ENCODE measurements at places on chromosomes 11 and 22. TPM values are rescaled to one million over a fixed set of nuclear protein-coding genes. Genes with fewer than 3 reads are reported as not detected.

GRCh38 chr11:115222218-115222862 lies 281.9 kb downstream of the CADM1 start:
- H3K4me3 ChIP-seq: no peak overlapping the region
- H3K4me1 ChIP-seq: no peaks in the 10 kb centered on the region
- no peak overlapping the region for H3K27ac ChIP-seq
- no peaks in the 10 kb centered on the region for H3K27me3 ChIP-seq
- DNase-seq: no peak

Gene CHST1
- 2.5 TPM for polyA plus RNA-seq

DNA sequence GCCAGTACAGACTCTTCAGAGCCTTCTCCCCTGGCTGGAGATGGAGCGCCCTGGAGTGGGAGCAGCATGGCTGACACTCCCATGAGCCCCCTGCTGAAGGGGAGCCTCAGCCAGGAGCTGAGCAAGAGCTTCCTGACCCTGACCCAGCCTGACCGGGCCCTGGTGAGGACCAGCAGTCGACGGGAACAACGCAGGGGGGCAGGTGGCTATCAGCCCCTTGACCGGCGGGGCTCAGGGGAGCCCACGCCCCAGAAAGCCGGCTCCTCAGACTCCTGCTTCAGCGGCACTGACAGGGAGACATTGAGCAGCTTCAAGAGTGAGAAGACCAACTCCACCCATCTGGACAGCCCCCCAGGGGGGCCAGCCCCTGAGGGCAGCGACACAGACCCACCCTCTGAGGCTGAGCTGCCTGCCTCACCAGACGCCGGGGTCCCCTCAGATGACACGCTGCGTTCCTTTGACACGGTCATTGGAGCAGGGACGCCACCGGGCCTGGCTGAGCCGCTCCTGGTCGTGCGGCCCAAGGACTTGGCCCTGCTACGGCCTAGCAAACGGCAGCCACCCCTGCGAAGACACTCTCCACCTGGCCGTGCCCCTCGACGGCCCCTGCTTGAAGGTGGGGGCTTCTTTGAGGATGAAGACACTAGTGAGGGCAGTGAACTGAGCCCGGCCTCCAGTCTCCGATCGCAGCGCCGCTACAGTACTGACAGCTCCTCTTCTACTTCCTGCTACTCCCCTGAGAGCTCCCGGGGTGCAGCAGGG lies 2.6 kb downstream of the PCNX3 start:
- DNase-seq: no peak
- no peak overlapping the region for H3K27ac ChIP-seq
- no peak overlapping the region for H3K4me3 ChIP-seq
- no peaks in the 10 kb centered on the region for H3K27me3 ChIP-seq

Gene GRM5
- polyA plus RNA-seq: 0.05 TPM

Gene FGF19
- 0.34 TPM for polyA plus RNA-seq

Gene KIF18A
- 2.3 TPM for polyA plus RNA-seq

Gene CHRDL2
- 0.30 TPM for polyA plus RNA-seq

Gene ANO3
- 0.25 TPM for polyA plus RNA-seq

- H3K4me1 ChIP-seq: no peaks in the 10 kb centered on the region
- H3K36me3 ChIP-seq: no peaks in the 10 kb centered on the region
- no peak overlapping the region for H3K4me3 ChIP-seq
- DNase-seq: no peak
Measured at GRCh38 chr11:125276619-125276976, 112.0 kb downstream of the PKNOX2 start.

GRCh38 chr22:27238935-27239510 lies 562.5 kb downstream of the MN1 start:
- H3K27me3 ChIP-seq: no peaks in the 10 kb centered on the region
- no peak overlapping the region for H3K27ac ChIP-seq
- H3K36me3 ChIP-seq: no peaks in the 10 kb centered on the region
- DNase-seq: no peak
- no peak overlapping the region for H3K4me3 ChIP-seq

GRCh38 chr22:49815641-49816091 lies 12.0 kb downstream of the BRD1 start:
- H3K36me3 ChIP-seq: peaks cover 57% of the 10 kb centered on the region
- H3K4me3 ChIP-seq: no peak overlapping the region
- no peaks in the 10 kb centered on the region for H3K27me3 ChIP-seq
- H3K27ac ChIP-seq: no peak overlapping the region
- peaks cover 3% of the 10 kb centered on the region for H3K4me1 ChIP-seq

DNA sequence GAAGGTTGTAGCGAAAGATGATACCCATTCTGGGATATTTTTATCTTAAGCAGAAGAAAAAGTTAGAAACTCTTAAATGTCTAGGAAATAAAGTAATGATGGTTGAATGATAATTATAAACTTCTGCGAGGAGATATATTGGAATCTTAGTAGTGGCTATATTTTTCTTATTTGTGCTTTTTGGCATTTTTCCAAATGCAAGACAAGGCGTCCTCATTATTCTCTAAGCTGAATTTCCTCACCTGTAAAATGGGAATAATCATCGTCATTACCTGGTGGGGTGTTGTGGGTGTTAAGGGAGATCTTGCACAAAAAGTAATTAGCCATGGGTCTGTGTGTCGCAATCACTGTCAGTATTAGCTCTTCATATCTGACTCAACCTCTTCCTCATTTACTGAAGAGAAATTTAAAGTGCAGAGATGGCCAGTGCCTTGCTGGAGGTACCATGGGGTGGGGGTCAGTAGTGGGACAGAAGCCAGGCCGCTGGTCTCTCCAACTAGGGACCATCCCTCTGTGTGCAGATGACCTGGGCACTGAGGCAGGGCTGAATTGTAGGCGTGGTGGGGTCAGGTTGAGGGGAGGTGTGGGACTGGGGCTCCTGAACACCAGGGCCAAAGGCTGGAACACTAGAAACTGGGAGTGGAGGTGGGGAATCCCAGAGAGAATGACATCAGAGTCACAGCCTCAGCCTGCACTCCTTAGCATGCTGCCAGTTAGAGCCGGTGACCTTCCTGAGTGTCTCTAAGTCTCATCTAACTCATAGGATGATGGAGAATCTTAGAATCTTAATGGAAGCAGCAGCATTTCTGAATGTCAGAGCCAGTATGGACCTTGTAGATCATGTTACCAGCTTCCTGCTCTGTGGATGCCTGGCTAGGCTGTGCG lies 4.1 kb downstream of the PITPNM1 start:
- peaks cover 15% of the 10 kb centered on the region for H3K27me3 ChIP-seq
- no peak overlapping the region for H3K27ac ChIP-seq
- H3K4me1 ChIP-seq: peaks cover 21% of the 10 kb centered on the region
- no peak overlapping the region for H3K4me3 ChIP-seq

Gene DEPDC7
- 6.6 TPM for polyA plus RNA-seq

GRCh38 chr11:128505449-128506065 lies 81.8 kb downstream of the ETS1 start:
- H3K27me3 ChIP-seq: no peaks in the 10 kb centered on the region
- no peak for DNase-seq
- peaks cover 95% of the 10 kb centered on the region for H3K36me3 ChIP-seq
- no peak overlapping the region for H3K27ac ChIP-seq
- H3K4me1 ChIP-seq: peaks cover 93% of the 10 kb centered on the region

GRCh38 chr11:61194169-61194671 lies 9.1 kb upstream of the PGA3 start:
- no peaks in the 10 kb centered on the region for H3K36me3 ChIP-seq
- no peaks in the 10 kb centered on the region for H3K27me3 ChIP-seq
- no peaks in the 10 kb centered on the region for H3K4me1 ChIP-seq
- H3K4me3 ChIP-seq: no peak overlapping the region
- no peak for DNase-seq

GRCh38 chr11:33618351-33618710 lies 82.3 kb downstream of the C11orf91 start:
- H3K27me3 ChIP-seq: no peaks in the 10 kb centered on the region
- H3K4me3 ChIP-seq: no peak overlapping the region
- DNase-seq: no peak
- H3K4me1 ChIP-seq: no peaks in the 10 kb centered on the region

GRCh38 chr22:49238181-49239141 lies 589.2 kb downstream of the BRD1 start:
- H3K36me3 ChIP-seq: no peaks in the 10 kb centered on the region
- H3K4me1 ChIP-seq: no peaks in the 10 kb centered on the region
- H3K27me3 ChIP-seq: no peaks in the 10 kb centered on the region
- no peak overlapping the region for H3K27ac ChIP-seq

Gene EHF
- polyA plus RNA-seq: 2.0 TPM

GRCh38 chr11:2991452-2992233 lies 486 bp downstream of the NAP1L4 start:
- no peaks in the 10 kb centered on the region for H3K27me3 ChIP-seq
- DNase-seq: peak; percentile 35
- H3K4me3 ChIP-seq: peak overlapping the region; percentile 78
- H3K36me3 ChIP-seq: no peaks in the 10 kb centered on the region
- peaks cover 34% of the 10 kb centered on the region for H3K4me1 ChIP-seq
- peak overlapping the region; percentile 83 for H3K27ac ChIP-seq

Gene AMOTL1
- polyA plus RNA-seq: 10.5 TPM

- no peaks in the 10 kb centered on the region for H3K4me1 ChIP-seq
- no peak overlapping the region for H3K27ac ChIP-seq
- DNase-seq: no peak
- no peaks in the 10 kb centered on the region for H3K27me3 ChIP-seq
Measured at GRCh38 chr11:18761144-18761543, 30.5 kb downstream of the PTPN5 start.

- H3K27ac ChIP-seq: no peak overlapping the region
- no peaks in the 10 kb centered on the region for H3K4me1 ChIP-seq
- H3K36me3 ChIP-seq: no peaks in the 10 kb centered on the region
- no peaks in the 10 kb centered on the region for H3K27me3 ChIP-seq
Measured at GRCh38 chr11:2347308-2347830, 29.7 kb upstream of the CD81 start.

Gene NOX4
- polyA plus RNA-seq: 6.8 TPM

DNA sequence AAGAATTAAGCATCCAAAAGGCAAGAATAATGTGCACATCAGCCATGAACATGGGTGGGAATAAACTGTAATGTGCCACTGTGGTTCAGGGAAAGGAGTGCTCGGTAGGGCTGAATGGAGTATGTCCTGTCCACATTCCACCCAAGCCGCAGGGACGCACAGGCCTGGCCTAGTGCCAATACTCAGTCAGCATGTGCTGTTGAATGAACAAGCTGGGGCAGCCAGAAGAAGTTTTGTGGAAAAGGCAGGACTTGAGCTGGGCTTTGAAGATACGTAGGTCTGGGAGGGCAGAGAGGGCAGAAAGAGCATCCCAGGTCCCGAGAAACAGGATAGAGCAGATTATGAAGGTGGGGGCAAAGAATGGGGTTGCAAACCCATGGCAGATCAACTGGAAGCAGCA lies 60.0 kb upstream of the PLET1 start:
- H3K27me3 ChIP-seq: no peaks in the 10 kb centered on the region
- peaks cover 27% of the 10 kb centered on the region for H3K4me1 ChIP-seq
- H3K4me3 ChIP-seq: no peak overlapping the region
- H3K36me3 ChIP-seq: no peaks in the 10 kb centered on the region
- no peak overlapping the region for H3K27ac ChIP-seq

- H3K4me3 ChIP-seq: no peak overlapping the region
- peaks cover 5% of the 10 kb centered on the region for H3K4me1 ChIP-seq
- no peaks in the 10 kb centered on the region for H3K36me3 ChIP-seq
Measured at GRCh38 chr11:44785856-44786607, 59.3 kb downstream of the TSPAN18 start.

Gene CNTN5
- polyA plus RNA-seq: 0.07 TPM

GRCh38 chr22:27714068-27714467 lies 87.5 kb downstream of the MN1 start:
- H3K4me3 ChIP-seq: no peak overlapping the region
- H3K4me1 ChIP-seq: no peaks in the 10 kb centered on the region
- H3K36me3 ChIP-seq: no peaks in the 10 kb centered on the region
- DNase-seq: no peak
- no peaks in the 10 kb centered on the region for H3K27me3 ChIP-seq
- H3K27ac ChIP-seq: no peak overlapping the region

- no peak overlapping the region for H3K27ac ChIP-seq
- H3K4me3 ChIP-seq: no peak overlapping the region
- DNase-seq: no peak
- H3K36me3 ChIP-seq: no peaks in the 10 kb centered on the region
- H3K27me3 ChIP-seq: no peaks in the 10 kb centered on the region
Measured at GRCh38 chr11:68146010-68146540, 24.9 kb upstream of the CHKA start.

Gene TMPRSS4
- 7.4 TPM for polyA plus RNA-seq

DNA sequence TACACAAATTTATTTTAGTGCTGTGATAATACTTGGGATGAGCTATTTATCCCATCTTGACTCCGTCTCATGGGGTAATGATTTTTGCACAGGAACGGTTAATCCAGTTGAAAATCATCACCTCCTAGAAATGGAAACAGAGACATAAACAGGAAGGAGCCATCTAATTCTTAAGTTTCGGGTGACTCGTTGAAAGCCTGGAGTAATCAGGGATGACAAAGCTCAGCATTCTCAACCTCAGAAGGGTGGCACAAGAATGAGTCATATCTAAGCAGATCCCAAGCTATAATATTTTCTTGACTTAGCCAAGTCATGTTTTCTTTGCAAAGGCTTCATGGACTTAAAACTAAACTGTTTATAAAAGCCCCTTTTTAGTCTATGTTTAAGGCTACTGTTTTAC lies 280.8 kb upstream of the CCDC90B start:
- no peaks in the 10 kb centered on the region for H3K36me3 ChIP-seq
- H3K27me3 ChIP-seq: no peaks in the 10 kb centered on the region
- H3K4me3 ChIP-seq: no peak overlapping the region
- DNase-seq: no peak

- H3K27me3 ChIP-seq: no peaks in the 10 kb centered on the region
- H3K4me3 ChIP-seq: no peak overlapping the region
- no peak for DNase-seq
- no peak overlapping the region for H3K27ac ChIP-seq
- no peaks in the 10 kb centered on the region for H3K36me3 ChIP-seq
Measured at GRCh38 chr11:82701847-82702520, 31.7 kb downstream of the FAM181B start.

GRCh38 chr22:19619144-19620009 lies 94.9 kb upstream of the SEPTIN5 start:
- no peaks in the 10 kb centered on the region for H3K27me3 ChIP-seq
- H3K4me1 ChIP-seq: no peaks in the 10 kb centered on the region
- DNase-seq: no peak
- no peak overlapping the region for H3K27ac ChIP-seq
- H3K4me3 ChIP-seq: no peak overlapping the region

DNA sequence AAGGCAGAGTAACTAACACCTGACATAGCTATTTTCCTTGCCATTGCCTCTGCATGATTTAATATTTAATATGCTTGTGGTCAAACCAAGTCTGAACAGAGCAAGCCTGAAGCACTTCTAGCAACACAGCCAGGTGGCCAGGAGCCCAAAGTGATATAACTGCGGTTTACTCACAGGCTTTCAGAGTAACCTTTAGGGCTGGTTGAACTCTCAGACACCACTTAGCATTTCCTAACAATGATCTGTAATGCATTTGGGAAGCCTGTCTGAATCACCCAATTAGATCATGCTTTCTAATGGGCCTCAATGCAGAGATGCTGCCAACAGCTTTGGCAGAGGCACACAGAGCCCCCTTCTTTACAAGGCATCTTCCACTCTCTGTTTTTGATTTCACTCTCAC lies 96.1 kb downstream of the FDX1 start:
- peak overlapping the region; percentile 20 for H3K27ac ChIP-seq
- no peaks in the 10 kb centered on the region for H3K36me3 ChIP-seq
- H3K4me3 ChIP-seq: no peak overlapping the region
- H3K27me3 ChIP-seq: no peaks in the 10 kb centered on the region
- no peaks in the 10 kb centered on the region for H3K4me1 ChIP-seq

- H3K36me3 ChIP-seq: peaks cover 27% of the 10 kb centered on the region
- H3K4me1 ChIP-seq: no peaks in the 10 kb centered on the region
- H3K4me3 ChIP-seq: no peak overlapping the region
- H3K27me3 ChIP-seq: no peaks in the 10 kb centered on the region
- no peak for DNase-seq
- H3K27ac ChIP-seq: no peak overlapping the region
Measured at GRCh38 chr11:1473786-1474185, 12.8 kb downstream of the MOB2 start.
